Left forelimb (tissue), 1 donor: ENCODE measurements at places on chromosomes 13 and 19.
A peak's percentile ranks its signal among the peaks of the same experiment; 100 is the strongest.

DNA sequence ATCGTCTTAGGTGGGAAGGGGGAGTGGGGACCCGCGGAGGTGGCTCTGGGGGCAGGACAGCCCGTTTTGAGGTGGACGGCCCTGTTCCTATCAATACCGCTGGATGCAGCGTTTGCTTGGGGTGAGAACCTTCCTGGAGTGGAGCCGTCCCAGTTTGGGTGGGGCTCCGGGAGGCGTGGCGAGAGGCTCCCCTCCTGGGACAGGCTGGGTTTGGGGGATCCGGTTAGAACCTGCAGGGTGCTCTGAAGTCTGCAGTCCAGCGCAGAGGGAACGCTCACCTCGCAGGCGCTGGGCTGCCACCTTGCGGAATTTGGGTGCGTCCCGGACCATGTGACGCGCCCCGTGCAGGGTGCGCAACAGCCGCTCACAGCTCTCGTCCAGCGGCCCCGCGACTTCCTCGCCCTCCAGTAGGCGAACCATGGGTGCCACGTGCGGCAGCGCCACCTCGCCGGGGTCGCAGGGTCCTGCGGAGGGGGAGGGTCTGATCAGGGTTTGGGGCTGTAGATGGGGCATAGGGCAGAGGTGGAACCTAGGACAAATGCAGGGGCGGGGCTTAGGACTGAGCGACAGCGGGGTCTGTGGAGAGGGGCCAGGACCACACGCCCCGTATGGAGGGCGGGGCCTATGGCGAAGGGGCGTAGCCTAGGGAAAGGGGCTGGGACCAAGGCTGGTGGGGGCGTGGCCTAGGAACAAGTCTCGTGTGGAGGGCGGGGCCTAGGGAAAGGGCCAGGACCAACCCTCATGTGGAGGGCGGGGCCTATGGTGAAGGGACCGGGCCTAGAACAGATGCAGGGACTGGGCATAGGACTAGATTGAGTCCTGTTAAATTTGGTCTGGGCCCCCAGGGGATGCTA is 13.8 kb downstream of the SH2D3A start:
- DNase-seq = no peak

GRCh38 chr13:106473154-106473553 is 62.3 kb downstream of the EFNB2 start:
- DNase-seq = no peak

DNA sequence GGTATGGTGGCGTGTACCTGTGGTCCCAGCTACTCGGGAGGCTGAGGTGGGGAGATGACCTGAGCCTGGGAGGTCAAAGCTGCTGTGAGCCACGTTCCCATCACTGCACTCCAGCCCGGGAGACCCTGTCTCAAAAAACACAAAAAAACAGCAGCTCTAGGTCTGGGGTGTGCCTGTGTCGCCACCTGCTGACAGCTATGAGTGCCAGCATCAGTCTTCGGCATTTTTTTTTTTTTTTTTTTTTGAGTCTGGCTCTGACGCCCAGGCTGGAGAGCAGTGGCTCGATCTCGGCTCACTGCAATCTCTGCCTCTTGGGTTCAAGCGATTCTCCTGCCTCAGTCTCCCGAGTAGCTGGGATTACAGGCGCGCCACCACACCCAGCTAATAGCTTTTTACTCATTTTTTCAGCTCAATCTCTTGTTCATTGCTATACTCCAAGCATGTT is 10.1 kb downstream of the AP2S1 start:
- DNase-seq = no peak

DNA sequence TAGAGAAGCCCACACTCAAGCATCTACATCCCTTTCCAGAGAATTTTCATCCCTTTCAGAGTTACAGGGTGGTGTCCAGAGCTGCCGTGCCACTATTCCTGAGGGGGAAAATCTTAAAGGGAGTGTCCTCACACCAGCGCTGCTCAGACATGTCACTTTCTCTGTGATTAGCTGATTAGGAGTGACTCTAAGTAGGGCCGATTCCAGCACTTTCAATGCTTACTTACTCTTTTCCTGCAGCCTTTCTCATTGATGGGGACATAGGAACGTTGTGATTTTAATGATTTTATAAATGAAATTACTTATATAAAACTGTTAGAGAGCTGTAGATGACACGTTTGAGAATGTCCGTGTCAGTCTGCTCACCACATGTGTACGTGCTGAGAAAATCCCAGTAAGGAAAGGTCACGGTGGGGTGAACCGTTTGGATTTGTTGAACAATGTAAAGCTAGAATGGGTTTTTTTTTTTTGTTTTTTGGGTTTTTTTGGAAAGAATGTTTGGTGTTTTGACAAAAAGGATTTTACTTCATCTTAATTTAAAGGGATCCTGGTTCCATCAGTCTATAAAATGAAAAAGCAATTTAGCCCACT is 56.6 kb upstream of the SPATA13 start:
- no peak for DNase-seq

DNA sequence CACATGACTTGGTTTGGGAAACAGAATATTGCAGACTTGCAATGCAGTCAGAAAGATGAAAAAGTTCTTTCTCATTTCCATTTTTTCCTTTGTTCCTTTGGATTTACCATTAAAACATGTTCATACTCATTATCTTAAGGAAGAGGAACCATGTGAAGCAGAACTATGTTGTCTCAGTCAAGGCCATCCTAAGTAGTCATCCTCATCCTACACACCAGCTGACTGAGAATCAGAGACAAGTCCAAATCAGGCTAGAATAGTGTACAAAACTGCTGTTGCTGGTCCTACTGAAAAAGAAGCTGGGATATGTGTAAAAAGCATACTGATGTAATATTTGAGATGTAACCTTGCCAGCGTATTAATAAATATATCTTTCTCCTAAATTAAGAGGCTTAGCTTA is 433.4 kb downstream of the SLITRK5 start:
- DNase-seq = no peak

DNA sequence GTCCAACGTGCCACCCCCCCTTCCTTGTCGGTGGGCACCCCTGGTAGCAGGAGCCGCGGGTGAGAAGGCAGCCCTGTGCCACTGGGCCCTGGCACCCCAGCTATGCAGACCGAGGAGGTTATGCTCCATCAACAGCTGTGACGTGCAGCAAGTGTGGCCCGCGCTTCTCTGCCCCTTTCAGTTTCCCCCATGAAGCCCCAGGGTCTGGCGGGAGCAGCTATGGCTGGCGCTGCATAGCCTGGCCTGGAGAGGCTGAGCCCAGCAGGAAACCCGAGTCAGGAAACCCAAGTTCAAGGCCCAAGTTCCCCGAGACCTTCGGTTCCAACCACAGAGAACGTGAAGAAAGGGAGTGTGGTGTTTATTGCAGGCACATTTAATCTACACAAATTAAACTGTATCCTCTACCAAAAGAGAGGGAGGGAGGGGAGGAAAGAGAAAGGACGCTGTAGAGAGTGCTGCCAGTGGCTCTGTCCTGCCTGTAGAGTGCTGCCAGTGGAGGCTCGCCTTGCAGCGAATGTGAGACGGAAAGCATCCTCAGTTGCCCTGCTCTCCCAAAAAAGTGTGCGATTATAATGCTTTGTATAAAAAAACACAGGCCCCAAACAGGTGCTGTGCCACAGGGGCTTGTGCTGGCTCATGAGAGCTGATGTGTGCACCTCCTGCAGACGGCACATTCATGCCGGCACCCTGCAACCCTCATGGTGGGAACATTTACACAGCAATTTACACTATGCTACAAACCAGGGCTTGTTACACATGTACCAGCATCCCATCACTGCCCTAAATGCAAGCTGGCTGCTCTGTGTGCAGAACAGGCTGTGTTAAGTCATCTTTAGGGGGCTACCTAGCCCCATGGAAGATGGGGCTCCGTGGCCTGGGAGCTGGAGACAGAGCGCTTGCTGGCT is 16.3 kb downstream of the POP4 start:
- no peak for DNase-seq

- peak; percentile 92 for DNase-seq
Measured at GRCh38 chr19:48469289-48469881, at the start of gene CYTH2. Gene CYTH2 (plus strand): TSS chr19:48469369. CDS start chr19:48469508, 139 bp downstream.

- DNase-seq = no peak
Measured at GRCh38 chr19:2477732-2478191, 1.8 kb downstream of the GADD45B start.

DNA sequence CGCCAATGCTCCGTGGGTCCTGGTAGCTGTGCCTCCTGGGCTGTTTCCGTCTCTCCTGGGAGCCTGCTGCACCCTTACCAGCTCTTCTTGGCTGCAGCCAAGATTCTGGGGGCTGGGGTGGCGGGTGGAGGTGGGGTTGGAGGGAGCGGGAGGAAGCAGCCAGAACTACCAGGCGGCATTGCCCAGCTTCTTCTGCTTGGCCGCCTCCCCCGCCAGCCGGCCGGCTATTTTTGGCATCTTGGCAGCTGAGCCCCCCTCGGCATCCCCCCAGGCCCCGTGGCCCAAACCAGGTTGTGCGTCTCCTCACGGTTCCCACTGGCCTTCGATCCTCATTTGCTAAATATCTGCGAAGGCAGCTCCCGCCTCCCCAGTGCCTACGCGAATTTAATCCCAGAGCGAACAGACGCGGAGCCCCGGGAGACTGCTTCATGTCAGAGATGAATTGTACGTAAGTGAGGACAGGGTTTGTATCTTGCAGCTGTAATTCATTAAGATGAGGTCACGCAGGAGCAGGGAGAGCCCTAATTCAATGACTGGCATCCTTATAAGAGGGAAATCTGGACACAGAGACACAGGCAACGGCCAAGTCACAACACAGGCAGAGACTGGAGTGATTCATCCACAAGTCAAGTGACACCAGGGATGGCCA is 12.8 kb upstream of the PEAK3 start:
- no peak for DNase-seq

DNA sequence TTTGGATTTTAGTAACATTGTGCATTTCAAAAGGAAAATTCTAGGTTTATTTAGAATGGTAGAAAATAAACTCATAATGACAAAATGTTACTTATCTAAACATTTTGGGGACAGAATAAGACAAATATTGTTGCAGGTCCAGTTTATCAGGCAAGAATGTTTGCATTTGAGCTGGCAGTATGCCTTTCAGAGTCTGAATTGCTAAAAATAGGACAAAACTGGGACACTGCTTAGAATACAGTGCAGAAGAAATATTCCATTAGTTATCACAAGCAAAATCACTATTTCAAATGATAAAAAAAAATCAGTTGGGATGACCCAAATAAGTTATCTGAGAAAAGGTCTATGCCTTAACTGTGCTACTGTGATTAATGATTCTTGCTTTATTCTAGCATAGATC is 870.3 kb upstream of the MIR17HG start:
- DNase-seq = no peak

DNA sequence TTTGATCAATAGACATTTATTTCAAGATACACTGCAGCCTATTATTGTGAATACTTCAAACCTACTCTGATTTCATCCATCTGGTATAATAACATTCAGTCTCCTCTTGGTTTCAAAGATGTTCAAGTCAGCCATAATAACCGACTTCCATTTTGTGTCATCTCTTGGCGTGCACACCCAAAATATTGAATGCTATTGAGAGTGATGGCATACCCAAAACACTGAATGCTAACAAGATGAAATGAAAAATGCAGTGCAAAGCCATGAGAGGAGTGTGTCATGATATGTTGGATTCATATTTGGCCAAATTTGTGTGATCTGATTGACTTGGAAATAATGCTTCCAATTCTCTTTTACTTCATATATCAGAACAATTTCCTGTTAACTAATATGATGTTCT is 181.2 kb upstream of the PCDH17 start:
- DNase-seq = no peak

DNA sequence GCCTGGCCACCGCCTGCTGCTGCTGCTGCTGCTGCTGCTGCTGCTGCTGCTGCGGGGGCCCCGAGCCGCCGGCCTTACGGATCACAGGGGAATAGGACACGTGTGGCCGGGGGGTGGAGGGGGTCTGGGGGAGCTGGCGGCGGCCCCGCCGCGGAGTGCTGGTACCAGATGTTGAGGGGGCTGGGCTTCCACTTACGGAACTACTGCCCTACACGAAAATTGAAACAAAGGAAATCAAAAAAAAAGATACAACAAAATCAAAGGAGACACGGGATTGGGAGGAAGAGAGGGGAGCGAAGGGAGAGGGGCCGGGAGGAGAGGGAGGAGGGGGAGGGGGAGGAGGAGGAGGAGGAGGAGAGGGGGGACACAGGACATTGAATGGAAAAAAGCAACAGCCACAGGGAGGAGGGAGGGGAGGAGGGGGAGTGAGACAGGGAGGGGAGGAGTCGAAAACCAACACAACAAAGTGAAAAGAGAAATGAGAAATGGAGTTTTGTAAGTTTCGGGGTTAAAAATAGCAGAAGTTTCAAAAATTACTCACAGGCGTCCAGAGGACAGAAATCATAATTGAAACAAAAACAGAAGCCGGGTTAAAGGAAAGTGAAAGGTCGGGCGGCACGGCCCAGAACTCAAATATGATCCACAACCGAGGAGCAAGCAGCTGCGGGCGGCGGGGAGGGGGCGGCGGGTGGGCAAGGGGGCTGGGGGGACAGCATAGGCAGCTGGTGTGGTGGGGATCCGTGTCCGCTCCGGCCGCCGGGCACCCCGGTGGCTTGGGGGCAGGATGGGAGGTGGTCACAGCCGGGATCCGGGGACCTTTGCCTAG is 57.8 kb downstream of the IER2 start:
- DNase-seq = peak; percentile 83

DNA sequence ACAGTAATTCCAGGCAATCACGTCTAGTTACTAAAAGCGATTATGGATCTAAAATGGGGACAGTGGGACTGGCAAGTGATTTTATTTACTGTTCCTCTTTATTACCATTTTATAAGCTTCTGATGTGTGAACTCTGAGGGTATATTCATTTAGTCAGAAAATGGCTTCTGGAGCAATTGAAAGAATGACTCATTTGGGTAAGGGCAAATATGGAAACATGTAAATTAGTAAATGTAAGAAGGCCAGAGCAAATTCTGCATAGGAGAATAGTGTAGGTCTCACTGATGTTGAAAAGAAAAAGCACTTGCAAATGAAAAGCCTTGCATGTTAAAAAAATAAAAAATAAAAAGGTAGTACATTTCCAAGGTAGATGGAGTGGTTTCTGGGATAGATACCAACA is 262.2 kb downstream of the KLF5 start:
- no peak for DNase-seq

DNA sequence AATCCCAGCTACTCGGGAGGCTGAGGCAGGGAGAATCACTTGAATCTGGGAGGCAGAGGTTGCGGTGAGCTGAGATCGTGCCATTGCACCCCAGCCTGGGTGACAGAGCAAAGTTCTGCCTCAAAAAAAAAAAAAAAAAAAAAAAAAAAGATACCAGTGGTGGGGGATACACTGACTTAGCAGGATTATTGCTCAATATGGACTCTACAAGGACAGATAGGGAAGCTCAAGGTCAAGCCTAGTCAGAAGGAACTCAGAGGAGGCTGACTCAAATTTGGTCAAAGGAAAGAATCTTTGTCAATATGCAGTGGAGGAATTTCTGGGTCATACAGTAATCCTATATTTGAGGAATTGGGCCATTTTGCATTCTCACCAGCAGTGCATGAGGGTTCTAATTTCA is 6.7 kb upstream of the DIAPH3 start:
- DNase-seq = no peak

DNA sequence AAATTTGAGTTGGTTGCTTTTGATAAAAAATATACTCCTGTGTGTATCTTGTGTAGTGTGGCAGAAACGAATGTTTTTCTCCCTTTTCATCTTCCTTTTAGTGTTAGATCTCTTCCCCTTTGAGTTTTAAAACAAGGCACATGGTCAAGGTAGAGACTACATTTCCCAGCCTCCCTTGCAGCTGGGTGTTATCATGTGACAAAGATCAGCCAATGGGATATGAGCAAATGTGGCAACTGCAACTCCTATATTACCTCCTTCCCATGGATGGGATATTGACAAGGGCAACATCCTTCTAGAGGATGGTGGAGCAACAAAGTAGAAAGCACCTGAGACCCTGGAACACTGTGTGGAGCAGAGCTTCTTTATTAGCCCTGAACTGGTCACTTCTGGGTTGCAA is 42.4 kb downstream of the ADGRE3 start:
- DNase-seq = no peak

GRCh38 chr13:82847595-82847994 is 1034.7 kb downstream of the SLITRK1 start:
- DNase-seq = no peak
